Stimulated activated CD8-positive, alpha-beta memory T cell treated with anti-CD3 and anti-CD28 coated beads, Interleukin-2, amount 100 ng/mL, for 1 hour (primary cell): ENCODE measurements at places on chromosomes 7 and 10.

- DNase-seq = peak; percentile 42
Observed at GRCh38 chr10:70578371-70578947, 24.1 kb downstream of the PRF1 start.

GRCh38 chr7:123060446-123060845 is 64.9 kb upstream of the TAS2R16 start:
- no peak for DNase-seq

GRCh38 chr10:97534746-97535367 is 36.1 kb downstream of the UBTD1 start:
- no peak for DNase-seq

DNA sequence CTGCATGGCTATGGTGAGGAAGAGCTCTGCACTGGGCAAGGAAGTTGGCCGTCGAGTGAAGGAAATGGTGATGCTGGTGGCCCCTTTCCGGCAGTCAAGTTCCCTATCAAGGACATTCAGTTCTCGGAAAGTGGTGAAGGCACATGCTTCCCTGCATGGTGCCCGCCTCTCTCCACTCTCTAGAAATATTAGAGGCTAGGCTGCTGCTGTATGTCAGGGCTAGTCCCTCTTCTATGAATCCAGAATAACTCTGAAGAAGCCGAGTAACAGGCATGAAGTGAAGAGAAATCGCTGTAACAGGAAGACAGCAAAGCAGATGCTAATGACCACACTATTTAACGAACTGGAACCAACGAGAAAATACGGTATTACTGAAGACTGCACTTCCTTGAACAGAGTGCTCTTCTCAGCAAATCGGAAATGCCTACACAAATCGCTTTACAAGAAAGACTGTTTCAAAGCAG is 5.4 kb downstream of the IDI1 start:
- DNase-seq = no peak

DNA sequence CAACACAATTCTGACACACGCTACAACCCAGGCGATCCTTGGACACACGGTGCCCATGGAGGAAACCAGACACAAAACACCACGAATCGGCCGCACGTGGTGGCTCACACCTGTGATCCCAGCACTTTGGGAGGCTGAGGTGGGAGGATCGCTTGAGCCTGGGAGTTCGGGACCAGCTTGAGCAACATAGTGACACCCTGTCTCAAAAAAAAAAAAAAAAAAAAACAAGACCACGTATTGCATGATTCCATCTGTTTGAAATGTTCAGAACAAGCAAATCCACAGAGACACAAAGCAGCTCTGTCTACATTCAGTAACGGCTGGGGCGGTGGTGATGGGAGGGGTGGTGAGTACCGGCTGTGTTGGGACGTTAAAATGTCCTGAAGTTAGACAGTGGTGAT is 25.2 kb downstream of the ADAP1 start:
- no peak for DNase-seq
